Stimulated activated CD4-positive, alpha-beta T cell treated with anti-CD3 and anti-CD28 coated beads, Interleukin-12 subunit alpha, Interleukin-12 subunit beta, amount 100 ng/mL, for 24 hours (primary cell): ENCODE measurements at places on chromosomes 7 and 10.

- DNase-seq, result no peak
These were observed 31.7 kb upstream of the ANKRD2 start for GRCh38 chr10:97540669-97541500.

DNA sequence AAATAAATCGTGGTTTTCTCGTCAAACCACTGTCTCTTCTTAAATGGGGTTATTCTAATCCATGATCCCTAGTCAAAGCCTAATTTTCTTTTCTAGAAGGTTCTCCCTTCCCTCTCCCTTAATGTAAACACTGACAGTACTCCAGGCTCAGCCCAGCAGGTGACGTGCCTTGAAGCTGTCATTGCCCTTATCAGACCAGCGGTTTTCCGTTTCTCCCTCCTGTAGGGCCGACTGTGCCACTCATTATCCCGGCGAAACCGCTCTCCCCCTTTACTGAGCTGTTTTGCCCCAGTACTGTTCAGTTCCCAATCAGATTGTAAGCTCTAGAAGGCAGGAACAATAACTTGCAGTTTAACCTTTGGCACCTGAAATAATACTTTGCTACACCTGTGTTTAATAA is 153.5 kb upstream of the RHEB start:
- no peak for DNase-seq

DNA sequence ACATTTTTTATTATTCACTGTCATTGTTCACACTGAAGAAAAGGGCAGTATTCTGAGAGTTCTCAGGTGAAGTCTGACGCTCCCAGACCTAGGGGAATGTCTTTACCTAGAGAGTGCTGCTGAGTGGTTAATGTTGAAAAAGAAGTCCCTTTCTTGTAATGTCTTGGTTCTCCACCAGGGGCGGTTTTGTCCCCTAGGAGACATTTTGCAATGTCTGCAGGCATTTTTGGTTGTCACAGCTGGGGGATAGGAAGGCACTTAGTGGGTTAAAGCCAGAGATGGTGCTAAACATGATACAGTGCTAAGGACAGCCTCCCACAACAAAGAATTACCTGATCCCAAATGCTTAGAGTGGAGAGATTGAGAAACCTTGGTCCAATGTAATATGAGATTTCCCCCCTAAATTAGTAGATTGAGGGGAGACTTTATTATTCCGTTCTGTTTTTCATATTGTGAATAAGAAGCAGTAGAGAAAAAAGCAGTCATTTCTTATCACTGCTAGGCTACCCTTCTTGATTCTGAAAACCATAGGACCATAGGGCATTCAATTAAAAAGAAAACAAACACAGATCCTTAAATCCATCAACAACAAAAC is 13.1 kb downstream of the UMAD1 start:
- no peak for DNase-seq

GRCh38 chr10:124975977-124976514 is 34.1 kb downstream of the ZRANB1 start:
- no peak for DNase-seq

GRCh38 chr7:101857358-101857811 is 40.0 kb downstream of the CUX1 start:
- no peak for DNase-seq

DNA sequence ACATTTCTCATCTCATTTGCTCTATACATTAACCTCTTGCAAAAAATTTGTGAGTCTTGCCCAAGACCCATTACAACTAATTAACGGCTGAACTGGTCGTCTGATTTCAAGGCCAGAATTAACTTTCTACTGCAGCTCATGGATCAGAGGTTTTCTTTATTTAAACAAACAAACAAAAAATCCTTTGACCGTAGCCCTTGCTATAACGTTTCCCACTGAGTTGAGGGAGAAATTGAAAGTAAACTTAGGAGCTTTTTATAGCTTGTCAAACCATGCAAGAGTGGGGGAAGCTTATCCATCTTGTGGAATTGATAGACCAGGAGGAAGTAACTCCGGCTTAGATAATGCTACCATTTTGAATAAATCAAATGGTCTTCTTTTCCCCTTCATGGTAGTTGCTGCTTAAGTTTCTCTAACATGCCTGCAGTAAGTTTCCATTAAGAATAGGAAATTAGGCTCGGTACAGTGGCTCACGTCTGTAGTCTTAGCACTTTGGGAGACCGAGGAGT is 3.3 kb downstream of the SRGN start:
- no peak for DNase-seq

DNA sequence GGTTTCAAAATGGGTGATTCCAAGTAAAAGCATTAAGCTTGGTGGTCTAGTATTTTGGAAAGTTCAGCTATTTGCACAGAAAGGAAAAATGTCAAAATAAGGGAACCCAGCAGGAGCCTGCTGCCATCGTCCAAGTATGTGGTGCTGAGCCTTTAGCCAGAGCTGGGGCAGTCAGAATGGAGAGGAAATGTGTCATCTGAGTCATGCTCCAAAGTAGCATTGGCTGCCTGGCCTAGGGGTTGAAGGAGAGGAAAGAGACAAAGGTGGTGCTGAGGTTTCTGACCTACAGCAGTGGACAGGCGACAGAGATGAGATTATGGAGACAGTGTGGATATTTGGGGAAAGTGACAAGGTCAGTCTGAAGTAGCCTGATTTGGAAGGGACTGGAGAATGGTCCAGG is 103.9 kb downstream of the PLCE1 start:
- no peak for DNase-seq

DNA sequence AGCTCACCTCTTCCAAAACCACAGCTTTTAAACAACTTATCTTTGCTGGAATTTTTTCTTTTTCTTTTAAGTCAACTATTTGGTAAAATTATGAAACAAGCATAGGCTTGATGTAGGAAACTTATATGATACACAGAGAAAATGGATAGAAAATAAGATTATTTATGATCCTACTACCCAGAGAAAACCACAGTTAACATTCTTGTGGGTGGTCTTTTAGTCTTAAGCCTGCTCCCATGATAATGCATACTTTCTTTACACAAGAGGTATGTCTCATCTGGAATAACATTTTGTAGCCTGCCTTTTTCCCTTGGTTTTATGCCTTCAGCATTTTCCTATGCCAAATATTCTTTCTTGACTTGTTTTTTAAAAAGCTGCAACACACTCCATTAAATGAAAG is 21.4 kb downstream of the PLPP4 start:
- DNase-seq, result no peak

DNA sequence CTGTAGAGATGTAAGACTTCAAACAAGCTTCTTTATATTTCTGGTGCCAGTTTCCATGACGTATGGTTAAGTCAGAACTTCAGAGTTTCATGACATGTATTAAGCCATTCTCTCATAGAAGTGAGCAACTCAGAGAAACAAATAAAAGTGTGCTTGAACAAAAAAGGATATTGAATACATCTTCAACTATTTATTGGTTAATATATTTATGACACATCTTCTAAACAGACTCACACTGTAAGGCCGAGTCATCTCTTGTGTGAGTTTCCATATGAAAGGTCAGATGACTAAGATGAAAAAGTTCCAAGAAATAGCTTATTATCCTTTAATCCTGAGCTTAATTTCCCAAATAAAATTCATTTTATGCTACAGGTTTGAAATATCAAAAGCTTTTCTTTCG is 105.5 kb upstream of the CSTF2T start:
- DNase-seq, result no peak

DNA sequence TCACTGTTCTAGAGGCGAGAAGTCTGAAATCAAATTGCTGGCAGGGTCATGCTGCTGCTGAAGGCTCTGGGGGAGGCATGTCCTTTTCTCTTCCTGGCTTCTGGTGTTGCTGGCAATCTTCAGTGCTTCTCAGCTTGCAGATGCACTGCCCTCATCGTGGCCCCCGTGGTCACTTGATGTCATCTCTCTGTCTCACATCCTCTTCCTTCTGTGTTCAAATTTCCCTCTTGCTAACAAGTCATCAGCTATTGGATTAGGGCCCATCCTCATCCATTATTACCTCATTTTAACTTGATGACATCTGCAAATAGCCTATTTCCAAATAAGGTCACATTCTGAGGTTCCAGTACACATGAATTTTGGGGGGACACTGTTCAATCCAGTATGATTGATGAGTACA is 36.6 kb upstream of the SRGN start:
- DNase-seq, result no peak
